Gastrocnemius medialis (tissue), 4 donors: ENCODE measurements at places on chromosomes 16 and 17. TPM values are rescaled to one million over a fixed set of nuclear protein-coding genes. Genes with fewer than 3 reads are reported as not detected.

DNA sequence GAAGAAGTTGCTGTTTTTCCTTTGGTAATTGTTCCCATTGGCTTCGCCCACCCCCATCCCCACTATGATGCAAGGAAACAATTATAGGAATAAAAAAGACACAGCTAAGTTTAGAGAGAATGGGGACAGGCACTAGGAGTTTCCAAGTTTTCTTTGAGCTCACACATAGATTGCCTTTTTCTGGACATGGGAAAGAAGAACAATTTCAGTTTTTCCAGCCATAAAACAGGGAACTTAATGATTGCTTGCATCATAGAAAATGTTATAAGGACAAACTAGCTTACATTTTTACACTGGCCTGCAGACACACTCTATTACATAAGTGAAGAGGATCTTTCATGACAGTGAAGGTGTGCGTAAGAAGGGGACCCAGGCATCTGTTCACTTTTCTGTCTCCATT lies 142.3 kb upstream of the ZFHX3 start:
- no peak overlapping the region for H3K27ac ChIP-seq
- no peaks in the 10 kb centered on the region for H3K36me3 ChIP-seq
- H3K27me3 ChIP-seq, result no peaks in the 10 kb centered on the region
- H3K4me3 ChIP-seq, result no peak overlapping the region
- no peaks in the 10 kb centered on the region for H3K4me1 ChIP-seq

The KRT15 gene
- total RNA-seq, result not detected

- peaks cover 66% of the 10 kb centered on the region for H3K4me1 ChIP-seq
- peak overlapping the region; percentile 91 for H3K27ac ChIP-seq
- no peaks in the 10 kb centered on the region for H3K27me3 ChIP-seq
- H3K36me3 ChIP-seq, result no peaks in the 10 kb centered on the region
- peak overlapping the region; percentile 94 for H3K4me3 ChIP-seq
Observed at GRCh38 chr17:18315562-18315922, 449 bp downstream of the SMCR8 start.

DNA sequence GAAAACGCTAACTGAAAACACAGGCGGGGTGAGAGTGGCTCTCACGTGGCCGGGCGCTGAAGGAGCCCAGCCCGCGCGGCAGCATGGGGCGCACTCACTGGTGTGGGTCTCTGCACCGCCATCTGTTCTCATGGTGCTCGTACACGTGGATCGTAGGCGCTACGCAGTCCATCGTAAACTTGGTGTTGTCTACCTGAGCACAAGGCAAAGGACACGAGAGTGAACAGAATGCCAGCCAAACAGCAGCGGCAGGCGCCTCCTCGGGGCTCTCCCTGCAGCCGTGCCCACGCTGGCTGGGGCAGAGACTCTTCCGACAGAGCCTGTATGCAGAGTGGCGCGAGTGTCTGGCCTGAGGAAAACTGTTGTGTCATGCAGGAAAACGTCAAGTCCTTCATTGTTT lies 19.1 kb downstream of the EMC8 start:
- no peak for DNase-seq
- H3K36me3 ChIP-seq, result no peaks in the 10 kb centered on the region
- H3K4me1 ChIP-seq, result peaks cover 9% of the 10 kb centered on the region
- no peaks in the 10 kb centered on the region for H3K27me3 ChIP-seq

- DNase-seq, result no peak
- H3K4me3 ChIP-seq, result no peak overlapping the region
- no peaks in the 10 kb centered on the region for H3K4me1 ChIP-seq
- no peaks in the 10 kb centered on the region for H3K27me3 ChIP-seq
- no peak overlapping the region for H3K27ac ChIP-seq
- no peaks in the 10 kb centered on the region for H3K36me3 ChIP-seq
Observed at GRCh38 chr16:60930291-60930690, 1105.9 kb downstream of the CDH8 start.

DNA sequence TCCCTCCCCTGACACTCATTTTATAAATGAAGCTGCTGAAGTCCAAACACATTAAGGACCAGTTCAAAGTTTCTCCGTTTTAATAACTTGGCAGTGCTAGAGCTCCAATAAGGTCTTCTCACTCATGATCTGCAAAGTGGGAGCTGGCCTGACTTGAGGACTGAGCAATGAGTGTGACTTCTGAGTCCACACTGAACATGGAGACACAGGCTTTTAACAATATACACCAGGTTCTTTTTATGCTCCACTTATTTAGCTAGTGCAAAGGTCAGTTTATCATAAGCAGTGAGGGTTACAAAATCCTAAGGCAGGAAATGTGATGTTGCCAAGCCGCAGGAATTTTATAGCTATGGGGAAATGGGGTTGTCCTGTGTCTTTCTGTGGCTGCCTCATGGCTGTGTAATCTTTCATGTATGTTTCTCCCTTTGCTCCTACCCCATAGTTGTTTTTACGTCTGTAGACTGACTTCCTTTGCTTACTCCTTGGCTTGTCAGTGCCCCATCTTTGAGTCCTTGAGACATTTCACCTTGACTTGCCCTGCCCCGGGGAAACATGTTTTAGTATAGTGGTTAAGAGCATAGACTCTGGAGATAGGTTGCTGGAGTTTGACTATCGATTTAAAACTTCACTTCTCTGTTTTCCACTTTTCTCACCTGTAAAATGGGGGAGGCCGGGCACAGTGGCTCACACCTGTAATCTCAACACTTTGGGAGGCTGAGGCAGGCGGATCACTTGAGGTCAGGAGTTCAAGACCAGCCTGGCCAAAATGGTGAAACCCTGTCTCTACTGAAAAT lies 12.2 kb upstream of the MMD start:
- no peak for DNase-seq
- H3K4me3 ChIP-seq, result no peak overlapping the region
- H3K27ac ChIP-seq, result no peak overlapping the region
- H3K4me1 ChIP-seq, result no peaks in the 10 kb centered on the region
